Naive thymus-derived CD8-positive, alpha-beta T cell (primary cell): ENCODE measurements at places on chromosomes 13 and 19. TPM values are rescaled to one million over a fixed set of nuclear protein-coding genes. Genes with fewer than 3 reads are reported as not detected.

- peaks cover 97% of the 10 kb centered on the region for H3K4me1 ChIP-seq
- H3K27me3 ChIP-seq: no peaks in the 10 kb centered on the region
- H3K4me3 ChIP-seq: peak overlapping the region; percentile 77
- DNase-seq: no peak
These were observed 71.3 kb downstream of the ARHGEF7 start for GRCh38 chr13:111186305-111186935.

- no peak overlapping the region for H3K4me3 ChIP-seq
- H3K4me1 ChIP-seq: no peaks in the 10 kb centered on the region
- no peaks in the 10 kb centered on the region for H3K36me3 ChIP-seq
These were observed 1.2 kb upstream of the HIF3A start for GRCh38 chr19:46295401-46296201.

- no peak overlapping the region for H3K4me3 ChIP-seq
- H3K27ac ChIP-seq: no peak overlapping the region
- H3K36me3 ChIP-seq: peaks cover 38% of the 10 kb centered on the region
- no peak for DNase-seq
- H3K4me1 ChIP-seq: peaks cover 2% of the 10 kb centered on the region
- H3K27me3 ChIP-seq: no peaks in the 10 kb centered on the region
These were observed 153.1 kb downstream of the RGCC start for GRCh38 chr13:41610404-41610803.

The KCNN1 gene
- not detected for polyA plus RNA-seq

DNA sequence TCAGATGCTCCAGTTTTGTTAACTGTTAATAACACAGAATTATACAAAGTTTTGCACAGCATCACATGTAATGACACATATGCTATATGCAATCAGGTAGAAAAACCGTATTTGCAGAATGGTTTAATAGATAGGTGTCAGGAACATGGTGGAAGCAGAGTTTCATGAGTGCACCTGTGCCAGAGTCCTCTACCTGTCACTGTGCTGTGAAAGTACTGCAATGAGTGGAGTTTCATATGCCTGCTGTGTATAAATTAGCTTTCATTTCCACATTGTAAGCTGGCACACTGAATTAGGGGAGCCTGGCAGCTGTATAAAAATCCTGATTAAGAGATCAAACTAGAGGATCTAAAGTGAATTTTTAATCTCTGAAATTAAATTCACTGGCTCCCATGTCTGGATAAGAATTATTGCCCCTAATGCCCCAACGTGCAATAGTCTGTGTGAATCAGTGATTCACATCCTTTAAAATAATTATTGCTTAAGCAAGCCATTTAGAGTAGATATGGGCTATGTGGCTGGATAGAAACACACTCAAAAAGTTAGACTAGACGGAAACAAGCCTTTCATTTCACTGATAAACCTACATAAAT lies 8.5 kb upstream of the EEF1AKMT1 start:
- H3K36me3 ChIP-seq: peaks cover 7% of the 10 kb centered on the region
- no peak for DNase-seq
- no peaks in the 10 kb centered on the region for H3K27me3 ChIP-seq
- peaks cover 4% of the 10 kb centered on the region for H3K4me1 ChIP-seq
- H3K4me3 ChIP-seq: no peak overlapping the region

The ING1 gene
- 10.7 TPM for polyA plus RNA-seq

The RXFP2 gene
- polyA plus RNA-seq: not detected

DNA sequence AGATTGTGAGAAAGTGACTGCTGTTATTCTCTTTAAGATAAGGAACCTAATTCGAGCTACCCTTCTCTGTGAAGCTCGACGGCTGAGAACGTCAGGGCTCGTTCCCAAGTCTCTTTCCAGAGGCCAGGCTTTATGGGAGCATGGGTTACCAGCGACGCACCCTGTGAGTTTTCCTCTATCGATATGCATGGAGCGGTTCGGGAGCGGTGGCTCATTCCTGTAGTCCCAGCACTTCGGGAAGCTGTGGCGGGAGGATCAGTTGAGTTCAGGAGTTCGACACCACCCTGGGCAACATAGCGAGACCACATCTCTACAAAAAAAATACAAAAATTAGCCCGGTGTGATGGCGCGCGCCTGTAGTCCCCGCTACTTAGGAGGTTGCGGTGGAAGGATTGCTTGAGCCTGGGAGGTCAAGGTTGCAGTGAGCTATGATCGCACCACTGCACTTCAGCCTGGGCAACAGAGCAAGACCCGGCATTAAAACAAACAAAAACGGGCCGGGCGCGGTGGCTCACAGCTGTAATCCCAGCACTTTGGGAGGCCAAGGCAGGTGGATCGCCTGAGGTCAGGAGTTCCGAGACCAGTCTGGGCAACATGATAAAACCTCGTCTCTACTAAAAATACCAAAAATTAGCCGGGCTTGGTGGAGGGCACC lies 681 bp upstream of the ZNF606 start:
- DNase-seq: no peak
- peaks cover 31% of the 10 kb centered on the region for H3K4me1 ChIP-seq
- peak overlapping the region; percentile 87 for H3K4me3 ChIP-seq
- H3K36me3 ChIP-seq: peaks cover 48% of the 10 kb centered on the region
- no peaks in the 10 kb centered on the region for H3K27me3 ChIP-seq
- peak overlapping the region; percentile 86 for H3K27ac ChIP-seq
